WTC11 (cell line): ENCODE measurements at places on chromosomes 3 and 15. TPM values are rescaled to one million over a fixed set of nuclear protein-coding genes. Genes with fewer than 3 reads are reported as not detected.

DNA sequence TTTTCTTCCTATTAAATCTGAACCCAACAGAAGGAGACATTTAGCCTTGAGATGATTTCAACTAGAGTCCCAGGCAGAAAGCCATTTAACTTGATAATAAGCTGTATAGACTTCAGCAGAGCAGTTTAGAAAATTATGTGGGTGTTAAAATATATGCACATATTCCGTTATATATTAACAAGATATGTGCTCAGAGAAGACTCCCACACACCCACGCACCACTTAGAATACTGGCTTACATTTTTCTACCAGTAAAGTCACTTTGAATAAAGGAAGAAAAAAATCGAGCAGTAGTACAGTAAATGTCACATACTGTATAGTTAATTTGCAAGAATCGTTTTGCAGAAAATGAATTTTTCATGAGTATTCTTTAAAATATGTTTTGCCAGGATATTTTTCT, 599.3 kb downstream of the FGF12 start:
- H3K27me3 ChIP-seq, result no peaks in the 10 kb centered on the region
- no peak overlapping the region for H3K27ac ChIP-seq
- no peak for DNase-seq
- no peaks in the 10 kb centered on the region; the same call in 1 of the 2 replicates for H3K36me3 ChIP-seq

DNA sequence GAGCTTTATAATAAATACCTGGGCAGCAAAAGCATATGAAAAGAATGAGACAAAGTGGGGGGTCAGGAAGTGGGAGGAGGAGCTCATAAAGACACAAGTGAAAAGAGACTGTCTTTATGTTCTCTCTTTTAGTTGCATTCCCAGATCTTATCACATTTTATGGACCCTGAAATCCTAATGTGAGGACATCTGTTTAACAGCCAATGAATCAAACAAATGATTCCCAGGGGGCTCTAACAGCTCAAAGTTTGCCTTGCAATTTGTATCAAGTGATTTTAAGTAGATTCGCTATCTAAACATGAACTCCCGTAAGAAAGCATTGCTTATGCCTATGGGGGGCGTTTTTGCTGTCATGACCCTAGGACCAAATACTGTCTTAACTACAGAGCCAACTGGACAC, 332.3 kb upstream of the CNTN4 start:
- peaks cover 8% of the 10 kb centered on the region for H3K27me3 ChIP-seq
- H3K27ac ChIP-seq, result no peak overlapping the region
- H3K36me3 ChIP-seq, result peaks cover 53% of the 10 kb centered on the region

GRCh38 chr3:89447243-89447642, 339.8 kb downstream of the EPHA3 start:
- H3K27ac ChIP-seq, result no peak overlapping the region
- no peaks in the 10 kb centered on the region for H3K36me3 ChIP-seq
- H3K4me3 ChIP-seq, result no peak overlapping the region
- peaks cover 7% of the 10 kb centered on the region for H3K4me1 ChIP-seq

- H3K4me3 ChIP-seq, result peak within 1 kb of the TSS; percentile 97
- peaks cover 33% of the 10 kb centered on the region for H3K36me3 ChIP-seq
- H3K4me1 ChIP-seq, result peaks cover 18% of the 10 kb centered on the region
Observed at GRCh38 chr3:40309418-40309924, at the start of gene EIF1B. TSS of gene EIF1B (plus strand) at chr3:40309707. CDS start at chr3:40309942, 235 bp downstream.

- peaks cover 16% of the 10 kb centered on the region for H3K4me1 ChIP-seq
- H3K4me3 ChIP-seq, result no peak overlapping the region; the same call in 1 of the 2 replicates
- H3K36me3 ChIP-seq, result no peaks in the 10 kb centered on the region
Observed at GRCh38 chr3:107394502-107394901, 17.3 kb downstream of the CCDC54 start.

- DNase-seq, result no peak
- H3K36me3 ChIP-seq, result no peaks in the 10 kb centered on the region
- no peaks in the 10 kb centered on the region; the same call in 1 of the 2 replicates for H3K27me3 ChIP-seq
Observed at GRCh38 chr15:37756407-37756806, 178.0 kb upstream of the TMCO5A start.

DNA sequence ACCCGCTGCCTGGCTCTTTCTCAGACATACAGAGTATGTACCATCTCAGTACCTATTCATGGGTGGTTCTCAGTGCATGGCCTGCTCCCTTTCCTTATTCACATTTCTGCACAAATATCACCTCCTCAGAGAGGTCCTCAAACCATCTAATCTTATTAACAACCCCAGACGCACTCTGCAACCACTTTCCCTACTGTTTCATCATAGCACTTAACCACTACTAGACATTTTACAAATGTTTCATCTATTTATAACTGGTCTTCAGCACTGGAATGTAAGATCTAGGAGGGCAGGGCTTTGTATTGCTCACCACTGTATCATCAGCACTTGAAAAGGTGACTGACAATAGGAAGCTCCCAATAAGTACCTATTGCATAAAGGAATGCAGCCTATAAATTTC, 45.1 kb downstream of the TNIK start:
- no peak for DNase-seq
- peaks cover 60% of the 10 kb centered on the region for H3K4me1 ChIP-seq
- peak overlapping the region; percentile 43 for H3K27ac ChIP-seq
- H3K27me3 ChIP-seq, result no peaks in the 10 kb centered on the region

DNA sequence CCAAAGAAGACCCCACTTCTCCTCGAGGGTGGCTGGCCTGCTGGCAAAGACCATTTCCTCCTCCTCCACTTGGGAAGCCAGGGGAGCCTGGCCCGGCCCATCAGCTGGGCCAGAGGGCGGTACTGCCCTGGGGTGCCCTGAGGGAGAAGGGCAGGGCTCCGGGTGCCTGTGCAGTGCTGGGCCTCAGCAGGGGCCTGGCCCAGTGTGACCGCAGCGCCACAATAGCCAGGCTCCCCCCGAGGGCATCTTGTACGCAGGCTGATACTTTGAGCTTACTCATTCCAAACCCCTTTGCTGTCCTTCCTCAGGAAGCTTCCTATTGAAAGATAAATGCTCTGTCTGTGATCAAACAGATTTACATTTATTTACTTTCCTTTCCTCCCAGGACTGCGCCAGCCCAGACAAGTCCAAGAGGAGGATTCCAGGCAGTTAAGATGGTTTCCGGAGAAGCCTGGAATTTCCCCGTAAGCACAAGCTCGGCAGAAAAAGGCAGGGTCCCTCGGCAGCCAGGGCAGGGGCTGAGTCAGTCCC, 240.1 kb downstream of the XXYLT1 start:
- H3K4me1 ChIP-seq, result peaks cover 39% of the 10 kb centered on the region
- H3K4me3 ChIP-seq, result no peak overlapping the region
- H3K27ac ChIP-seq, result no peak overlapping the region
- no peaks in the 10 kb centered on the region for H3K36me3 ChIP-seq
- DNase-seq, result no peak

GRCh38 chr3:157939166-157939565, 167.1 kb downstream of the SHOX2 start:
- DNase-seq, result no peak
- H3K36me3 ChIP-seq, result no peaks in the 10 kb centered on the region
- no peaks in the 10 kb centered on the region for H3K4me1 ChIP-seq
- no peak overlapping the region for H3K4me3 ChIP-seq
- H3K27me3 ChIP-seq, result no peaks in the 10 kb centered on the region

GRCh38 chr15:78421238-78421965, 16.6 kb upstream of the IREB2 start:
- no peak for DNase-seq
- peaks cover 4% of the 10 kb centered on the region; the same call in 1 of the 2 replicates for H3K36me3 ChIP-seq
- H3K27me3 ChIP-seq, result peaks cover 4% of the 10 kb centered on the region; the same call in 1 of the 2 replicates
- H3K27ac ChIP-seq, result no peak overlapping the region

GRCh38 chr3:123632161-123632655, 47.4 kb upstream of the HACD2 start:
- peaks cover 60% of the 10 kb centered on the region for H3K4me1 ChIP-seq
- H3K36me3 ChIP-seq, result peaks cover 6% of the 10 kb centered on the region
- H3K27me3 ChIP-seq, result no peaks in the 10 kb centered on the region; the same call in 1 of the 2 replicates
- peak overlapping the region; percentile 4; the same call in 1 of the 2 replicates for H3K4me3 ChIP-seq
- H3K27ac ChIP-seq, result peak overlapping the region; percentile 61

GRCh38 chr15:101469520-101470288, 19.8 kb downstream of the PCSK6 start:
- no peak for DNase-seq
- no peaks in the 10 kb centered on the region for H3K36me3 ChIP-seq
- H3K4me1 ChIP-seq, result no peaks in the 10 kb centered on the region
- H3K4me3 ChIP-seq, result no peak overlapping the region

GRCh38 chr15:67573194-67573593, 30.7 kb downstream of the MAP2K5 start:
- no peak overlapping the region for H3K27ac ChIP-seq
- H3K4me3 ChIP-seq, result no peak overlapping the region
- H3K4me1 ChIP-seq, result peaks cover 9% of the 10 kb centered on the region
- H3K36me3 ChIP-seq, result no peaks in the 10 kb centered on the region

DNA sequence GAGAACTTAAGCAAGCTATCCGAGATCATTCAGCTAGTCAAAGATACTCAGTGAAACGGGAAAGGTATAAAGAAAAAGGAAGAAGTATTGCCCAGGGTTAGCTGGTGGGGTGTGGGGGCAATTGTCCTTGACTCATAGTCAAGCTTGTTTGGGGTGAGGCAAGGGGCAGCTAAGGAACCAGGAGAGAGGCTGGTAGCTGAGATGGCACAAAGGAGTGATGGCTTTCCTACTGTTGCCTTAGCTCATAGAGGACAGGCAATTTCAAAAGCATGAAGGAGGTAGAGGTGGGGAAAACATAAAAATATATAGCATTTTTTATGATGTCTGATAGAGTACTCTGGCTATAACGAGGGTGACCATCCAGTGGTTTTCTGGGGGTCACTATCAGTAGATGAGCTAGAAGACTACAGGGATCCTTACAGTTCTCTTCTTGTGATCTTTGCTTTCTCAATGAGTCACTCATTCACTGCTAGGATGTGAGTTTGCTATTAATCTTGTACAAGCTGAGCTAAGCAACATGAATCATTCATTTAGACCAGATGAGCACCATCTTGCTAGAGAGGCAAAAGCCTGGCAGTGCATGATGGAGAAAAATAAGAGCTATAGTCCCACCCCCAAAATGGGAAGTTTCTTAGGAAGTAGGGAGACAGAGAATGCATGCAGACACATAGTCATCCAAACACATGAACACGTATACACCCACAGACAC, 207.1 kb upstream of the PFN2 start:
- H3K36me3 ChIP-seq, result no peaks in the 10 kb centered on the region
- no peak overlapping the region for H3K4me3 ChIP-seq
- DNase-seq, result no peak

DNA sequence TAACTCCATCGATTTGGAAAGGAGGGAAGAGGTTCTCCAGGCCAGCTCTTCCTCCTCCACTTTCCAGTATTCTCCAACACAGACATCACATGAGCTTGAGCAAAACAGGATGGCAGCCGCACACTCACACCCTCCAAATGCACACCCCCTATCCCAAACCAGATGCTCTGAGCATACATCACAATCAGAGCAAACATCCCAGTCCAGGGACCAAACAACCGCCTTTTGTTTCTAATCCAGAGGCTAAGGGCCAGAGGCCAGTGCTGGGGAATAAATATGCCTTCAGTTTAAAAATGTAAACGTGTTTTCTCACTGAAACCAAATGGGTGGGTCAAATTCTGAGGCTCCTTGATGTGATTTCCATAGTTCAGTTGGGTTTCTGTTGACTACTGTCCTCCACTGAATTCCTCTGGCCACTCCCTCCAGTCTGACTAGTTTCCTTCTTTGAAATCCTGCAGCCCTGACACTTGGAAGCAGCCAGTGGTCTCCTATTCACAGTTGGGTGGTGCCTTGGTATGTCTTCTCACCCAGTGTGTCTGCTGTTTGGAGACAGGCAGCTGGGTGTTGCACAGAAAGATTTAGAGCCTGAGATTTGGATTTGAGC, 19.2 kb upstream of the MFGE8 start:
- no peak overlapping the region for H3K27ac ChIP-seq
- H3K36me3 ChIP-seq, result peaks cover 64% of the 10 kb centered on the region
- peaks cover 20% of the 10 kb centered on the region for H3K4me1 ChIP-seq
- H3K4me3 ChIP-seq, result no peak overlapping the region
- no peak for DNase-seq
- peaks cover 7% of the 10 kb centered on the region for H3K27me3 ChIP-seq

DNA sequence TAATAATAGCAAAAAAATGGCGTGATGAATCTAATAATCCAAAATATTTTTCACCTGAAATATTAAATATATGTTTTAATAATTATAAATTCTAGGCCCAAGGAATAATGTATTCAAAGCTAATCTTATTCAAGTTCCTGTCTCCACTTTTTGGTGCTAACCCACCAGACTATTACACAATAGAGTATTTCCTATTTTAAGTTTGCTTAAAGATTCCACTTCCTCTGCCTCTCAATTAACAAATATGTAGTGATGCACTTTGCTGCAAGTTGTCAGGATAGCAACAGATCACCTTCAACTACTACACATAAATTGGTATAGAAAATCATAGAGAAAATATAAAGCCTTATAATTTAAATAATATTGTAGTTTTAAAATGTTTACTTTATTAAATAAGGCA, 467.5 kb downstream of the C3orf38 start:
- no peaks in the 10 kb centered on the region for H3K27me3 ChIP-seq
- DNase-seq, result no peak
- H3K36me3 ChIP-seq, result no peaks in the 10 kb centered on the region
- peaks cover 17% of the 10 kb centered on the region for H3K4me1 ChIP-seq

DNA sequence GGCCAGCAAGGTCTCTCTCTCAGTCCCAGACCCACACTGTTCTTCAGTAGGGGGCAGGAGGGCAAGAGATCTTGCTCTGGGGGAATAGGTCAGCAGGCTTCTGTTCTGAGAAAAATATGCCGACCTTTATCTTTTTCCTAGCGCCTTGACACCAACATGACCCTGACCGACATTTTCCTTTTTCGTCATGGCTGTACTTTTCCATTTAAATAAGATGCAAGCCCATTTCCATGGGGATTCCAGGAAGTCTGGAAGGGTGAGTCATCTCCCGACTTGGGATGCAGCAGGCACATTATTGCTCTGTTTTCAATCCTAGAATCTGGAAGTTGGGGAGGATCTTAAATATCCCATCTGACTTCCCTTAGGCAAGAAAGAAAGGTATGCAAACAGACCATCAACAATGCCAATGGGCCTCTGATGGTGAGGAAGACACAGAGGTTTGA, 261.5 kb upstream of the LRTM1 start:
- no peaks in the 10 kb centered on the region for H3K27me3 ChIP-seq
- H3K36me3 ChIP-seq, result peaks cover 2% of the 10 kb centered on the region; the same call in 1 of the 2 replicates
- no peak for DNase-seq

- H3K36me3 ChIP-seq, result no peaks in the 10 kb centered on the region
- H3K4me3 ChIP-seq, result peak within 1 kb of the TSS; percentile 79
- peaks cover 50% of the 10 kb centered on the region for H3K4me1 ChIP-seq
Observed at GRCh38 chr15:94230883-94231722, at the start of gene MCTP2. TSS of gene MCTP2 (plus strand) at chr15:94231561. CDS start at chr15:94298266, 66,705 bp downstream.

GRCh38 chr3:124277144-124277890, 285.4 kb upstream of the ROPN1 start:
- no peak overlapping the region for H3K4me3 ChIP-seq
- H3K27ac ChIP-seq, result no peak overlapping the region
- DNase-seq, result no peak
- peaks cover 8% of the 10 kb centered on the region for H3K4me1 ChIP-seq
- no peaks in the 10 kb centered on the region for H3K27me3 ChIP-seq
- H3K36me3 ChIP-seq, result no peaks in the 10 kb centered on the region

The PPM1L gene
- 16.0 to 18.1 TPM (median 16.1 TPM) in 3 replicates for total RNA-seq

The CLCN2 gene
- 15.7 to 22.6 TPM (median 17.0 TPM) in 3 replicates for total RNA-seq

The PTPRG gene
- 106 to 121 TPM (median 119 TPM) in 3 replicates for total RNA-seq

The TPRG1 gene
- 0.55 to 0.89 TPM (median 0.87 TPM) in 3 replicates for total RNA-seq

The GLDN gene
- total RNA-seq, result 0.77 to 1.8 TPM (median 1.7 TPM) in 3 replicates

The LTF gene
- 0.14 to 0.30 TPM (median 0.22 TPM) in 3 replicates for total RNA-seq

The ARGFX gene
- not detected in 3 replicates for total RNA-seq

The CCR3 gene
- total RNA-seq, result not detected in 3 replicates

The SLC2A2 gene
- 0.16 TPM in 1 of 3 replicates, not detected in the others for total RNA-seq

The ZNF619 gene
- 7.2 to 11.2 TPM (median 9.7 TPM) in 3 replicates for total RNA-seq

The SLC6A1 gene
- 0.50 to 0.72 TPM (median 0.50 TPM) in 3 replicates for total RNA-seq
